Calu3 (cell line): ENCODE measurements at places on chromosomes 6 and 20. TPM values are rescaled to one million over a fixed set of nuclear protein-coding genes. Genes with fewer than 3 reads are reported as not detected.
A peak's percentile ranks its signal among the peaks of the same experiment; 100 is the strongest.

DNA sequence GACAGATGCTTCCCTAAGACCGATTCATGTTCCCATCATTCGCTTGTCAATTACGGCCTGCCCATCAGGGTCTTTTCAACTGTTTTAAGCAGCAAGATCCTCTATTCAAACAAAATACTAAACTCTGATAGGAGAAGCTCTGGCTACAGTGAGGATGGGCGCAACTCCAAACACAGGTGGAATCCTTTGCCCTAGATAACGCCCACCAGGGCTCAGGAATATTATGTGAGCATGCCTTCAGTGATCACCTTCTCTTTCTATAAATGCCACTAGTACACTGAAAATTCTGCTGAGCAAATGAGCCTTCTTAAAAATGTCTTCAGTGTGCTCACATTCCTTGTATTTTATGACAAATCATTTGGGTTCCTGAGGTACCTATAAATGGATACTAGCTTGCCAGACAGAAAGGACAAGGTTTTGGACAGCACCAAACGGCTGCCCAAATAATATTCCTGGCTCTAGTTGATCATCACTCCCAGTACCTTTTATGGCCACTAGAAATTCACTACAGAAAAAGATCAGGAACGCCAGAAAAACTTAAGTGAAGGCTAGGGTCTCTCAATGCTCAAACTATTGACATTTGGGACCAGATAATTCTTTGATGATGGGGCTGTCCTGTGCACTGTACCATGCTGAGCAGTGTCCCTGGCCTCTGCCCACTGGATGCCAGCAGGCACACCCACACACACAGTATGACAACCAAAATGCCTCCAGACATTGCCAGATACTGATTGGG lies 13.1 kb downstream of the ZNF217 start:
- no peak for DNase-seq

GRCh38 chr6:145733207-145733606 lies 2.1 kb downstream of the EPM2A start:
- no peak for DNase-seq

DNA sequence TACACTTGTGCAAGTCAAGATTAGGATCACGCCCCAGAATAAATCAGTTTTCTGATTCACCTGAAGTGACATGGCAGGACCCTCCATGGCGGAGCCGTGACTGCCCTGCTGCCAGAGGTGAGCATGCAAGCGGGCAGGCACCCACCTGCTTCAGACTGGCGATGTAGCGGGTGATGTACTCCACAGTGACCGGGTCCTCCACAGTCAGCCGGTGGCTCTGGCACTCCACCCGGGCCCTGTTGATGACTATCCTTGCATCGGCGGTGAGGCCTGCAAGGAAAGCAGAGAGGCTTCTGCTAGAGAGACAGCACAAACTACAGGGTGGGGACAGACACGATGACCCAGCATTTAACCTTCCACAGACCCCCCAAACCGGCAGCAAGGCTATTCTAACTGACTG lies 3.6 kb downstream of the PSMA7 start:
- no peak for DNase-seq

DNA sequence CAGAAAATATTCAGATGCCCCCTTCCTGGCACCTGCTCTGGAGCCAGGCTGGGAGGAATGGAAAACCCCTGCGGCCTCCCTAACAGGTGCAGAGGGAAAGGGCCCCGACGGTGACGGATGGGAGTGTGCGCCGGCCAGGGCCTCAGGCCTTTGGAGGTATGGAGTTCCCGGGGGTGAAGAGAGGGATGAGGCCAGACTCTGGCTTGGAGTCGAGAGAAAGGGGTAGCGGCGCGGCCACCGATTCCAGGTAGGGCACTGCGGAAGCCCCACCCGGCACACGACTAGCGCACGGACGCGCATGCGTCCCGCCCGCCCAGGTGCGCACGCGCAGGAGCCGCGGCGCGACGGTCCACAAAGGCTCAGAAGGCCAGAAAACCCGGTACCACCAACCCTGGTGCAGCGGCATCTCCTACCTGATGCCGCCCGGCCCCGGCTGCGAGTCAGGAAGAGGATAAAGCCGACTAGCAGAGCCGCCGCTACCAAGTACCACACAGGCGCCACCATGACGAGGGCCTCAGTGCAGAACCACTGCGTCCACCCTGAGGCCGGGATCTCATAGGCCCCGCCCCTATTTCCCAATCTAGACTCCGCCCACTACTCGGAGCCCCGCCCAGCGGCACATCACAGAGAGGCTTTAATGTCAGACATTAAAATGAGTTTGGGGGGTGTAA lies at the start of gene DDRGK1:
TSS of gene DDRGK1 (minus strand) at position 559 of the 671 bp plus-strand sequence. CDS start at position 504, 55 bp downstream.
- DNase-seq = peak; percentile 85

Gene SNX21
- 7.6 and 8.7 TPM in 2 replicates for total RNA-seq
